CD4-positive, alpha-beta T cell treated with Interleukin-6 for 4 hours (primary cell): ENCODE measurements at places on chromosomes 11 and 22.
A peak's percentile ranks its signal among the peaks of the same experiment; 100 is the strongest.

DNA sequence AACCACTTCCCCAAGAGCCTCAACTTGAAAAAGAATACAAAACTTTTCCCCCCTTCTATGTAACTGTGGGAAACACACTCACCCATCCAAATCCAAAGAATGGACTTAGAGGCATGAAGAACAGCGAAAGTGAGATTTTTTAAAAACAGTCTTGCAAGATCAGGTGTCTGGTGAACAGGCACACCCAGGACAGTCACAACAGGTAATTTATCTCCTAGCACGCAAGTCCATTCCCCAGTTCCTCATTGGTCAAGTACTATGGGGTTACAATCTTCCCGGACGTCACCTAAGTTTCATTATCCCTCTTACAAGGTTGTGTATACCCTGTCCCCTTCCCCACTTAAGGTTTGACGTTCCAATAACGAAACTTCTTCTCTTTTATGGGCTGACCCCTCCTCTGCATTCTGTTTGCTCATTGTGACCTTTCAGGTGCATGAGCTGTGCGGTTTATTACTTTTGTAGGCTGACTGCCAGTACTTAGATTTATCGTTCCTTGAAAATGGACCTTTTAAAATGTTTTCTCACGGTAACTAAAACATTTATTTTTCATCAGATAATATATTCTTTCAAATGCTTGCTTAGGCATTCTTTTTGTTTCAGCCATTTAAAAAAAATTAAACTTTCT lies 1401.9 kb downstream of the FAM181B start:
- DNase-seq = no peak

- DNase-seq = peak; percentile 97
Measured at GRCh38 chr22:36454916-36455570, 26.4 kb downstream of the TXN2 start.

DNA sequence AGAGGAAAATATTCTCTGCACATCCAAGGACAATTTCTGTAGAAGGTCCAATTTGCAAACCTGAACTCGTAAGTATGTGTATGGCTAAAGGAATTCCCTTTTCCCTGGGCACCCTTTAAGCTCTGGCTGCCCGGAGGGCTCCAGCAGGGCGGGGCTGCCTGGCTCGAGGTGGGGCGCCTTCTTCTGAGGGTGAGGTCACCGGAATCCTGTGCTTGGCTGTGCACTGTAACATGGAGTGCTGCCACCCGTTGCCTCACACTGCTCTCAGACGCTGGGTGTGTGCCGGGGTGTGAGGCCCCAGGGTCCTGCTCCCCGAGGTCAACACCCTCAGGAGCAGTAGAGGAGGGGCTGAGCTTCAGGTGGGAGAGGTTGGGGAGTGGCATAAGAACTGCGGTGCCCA lies 61.5 kb downstream of the SYN3 start:
- no peak for DNase-seq

GRCh38 chr22:28930357-28931007 lies 47.1 kb downstream of the ZNRF3 start:
- DNase-seq = no peak

GRCh38 chr11:19436932-19437331 lies 196.2 kb upstream of the E2F8 start:
- no peak for DNase-seq

DNA sequence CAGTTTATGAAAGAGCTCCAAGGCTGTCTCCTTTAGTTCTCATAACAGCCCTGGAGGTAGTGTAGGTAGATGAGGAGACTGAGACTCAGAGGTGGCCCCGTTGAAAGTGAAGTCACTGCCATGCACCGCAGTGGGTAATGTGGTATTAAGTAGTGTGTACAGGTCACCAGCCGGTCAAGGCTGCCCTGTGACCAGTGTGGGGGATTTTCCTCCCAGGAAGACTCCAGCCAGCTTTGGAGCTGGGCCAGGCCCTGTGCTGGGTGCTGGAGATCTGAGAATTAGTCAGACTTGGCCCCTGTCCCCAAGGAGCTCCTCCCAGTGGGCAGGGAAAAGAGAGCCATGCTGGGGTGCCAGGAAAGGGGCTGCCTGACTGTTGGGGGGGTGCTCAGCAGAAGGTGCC lies 5.3 kb downstream of the OMP start:
- no peak for DNase-seq

DNA sequence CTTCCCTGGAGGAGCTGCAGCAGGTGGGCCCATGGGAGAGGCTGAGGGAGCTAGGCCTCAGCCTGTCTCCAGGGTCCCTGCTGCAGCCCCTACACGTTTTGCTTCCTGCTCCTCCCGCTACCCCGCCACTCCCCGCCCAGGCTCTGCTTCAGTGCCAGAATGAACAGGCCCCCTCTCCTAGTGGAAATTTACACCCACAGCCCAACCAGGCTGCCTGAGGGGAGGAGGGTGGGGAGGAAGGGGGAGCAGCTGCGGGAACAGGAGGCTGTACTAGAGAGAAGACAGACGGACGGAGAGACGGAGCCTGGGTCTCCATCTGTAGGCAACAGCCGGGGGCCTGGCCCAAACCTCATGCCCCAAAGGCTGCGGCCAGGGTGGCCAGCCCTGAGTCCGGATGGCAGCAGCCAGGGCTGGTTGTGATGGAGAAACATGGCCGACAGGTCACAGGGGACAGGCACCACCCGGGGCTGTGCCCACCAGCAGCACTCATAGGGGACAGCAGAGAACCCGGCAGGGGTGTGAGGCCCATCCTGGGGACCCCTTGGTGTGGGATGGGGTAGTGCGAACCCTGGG lies 20.6 kb downstream of the FLRT1 start:
- DNase-seq = no peak

DNA sequence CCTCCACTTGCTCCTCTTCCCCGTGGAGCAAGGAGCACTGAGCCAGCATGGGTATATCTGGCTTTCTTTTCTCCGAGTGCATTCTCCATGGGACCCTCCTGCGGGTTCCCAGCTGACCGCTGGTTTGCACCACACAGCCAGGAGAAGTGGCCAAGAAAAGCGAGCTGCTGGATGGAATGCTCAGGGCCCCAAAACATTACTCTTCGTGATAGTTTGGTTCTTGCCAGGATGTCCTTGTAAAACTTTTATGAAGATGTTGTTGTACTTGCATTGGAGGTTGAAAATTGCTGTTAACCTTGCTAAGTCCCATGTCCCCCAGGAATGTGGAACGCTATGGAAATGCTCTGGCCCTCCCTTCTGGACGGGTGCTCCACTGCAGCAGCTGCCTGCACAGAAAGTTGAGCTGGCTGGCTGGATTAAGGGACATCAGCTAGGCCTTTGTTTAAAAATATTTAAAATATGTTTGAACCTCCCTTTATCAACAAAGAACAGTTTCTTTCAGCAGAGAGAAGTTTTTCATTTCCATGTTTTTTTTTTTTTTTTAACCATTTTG lies 68.7 kb downstream of the ZNRF3 start:
- no peak for DNase-seq

GRCh38 chr11:131584785-131585592 lies 214.6 kb downstream of the NTM start:
- DNase-seq = no peak

DNA sequence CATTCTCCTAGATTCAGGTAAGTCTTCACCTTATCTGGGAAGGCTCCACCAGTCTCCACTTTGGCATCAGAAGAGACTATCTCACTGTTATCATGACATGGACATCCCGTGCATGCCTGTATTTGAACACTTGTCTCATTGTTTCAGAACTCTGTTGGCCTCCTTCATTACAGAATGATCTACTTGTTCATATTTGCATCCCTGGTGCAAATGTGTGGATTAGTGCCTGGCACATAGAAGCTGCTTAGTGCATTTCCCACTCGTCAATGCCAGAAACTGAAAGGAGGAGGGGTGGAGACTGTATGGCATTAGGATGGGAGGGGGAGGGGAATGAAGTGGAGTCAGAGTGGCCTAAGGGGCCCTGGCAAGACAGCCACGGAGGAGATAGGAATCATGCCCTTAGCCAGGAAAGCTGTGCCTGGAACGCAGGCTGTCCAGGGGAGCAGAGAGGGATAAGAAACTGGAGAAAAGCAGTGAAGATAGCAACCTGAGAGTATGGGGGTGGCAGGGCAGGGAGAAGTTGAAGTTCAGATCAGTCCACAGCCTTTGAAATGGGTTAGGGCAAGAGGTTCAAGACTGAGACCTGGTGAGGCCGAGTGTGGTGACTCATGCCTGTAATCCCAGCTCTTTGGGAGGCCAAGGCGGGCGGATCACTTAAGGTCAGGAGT lies 53.8 kb upstream of the CAPRIN1 start:
- no peak for DNase-seq

DNA sequence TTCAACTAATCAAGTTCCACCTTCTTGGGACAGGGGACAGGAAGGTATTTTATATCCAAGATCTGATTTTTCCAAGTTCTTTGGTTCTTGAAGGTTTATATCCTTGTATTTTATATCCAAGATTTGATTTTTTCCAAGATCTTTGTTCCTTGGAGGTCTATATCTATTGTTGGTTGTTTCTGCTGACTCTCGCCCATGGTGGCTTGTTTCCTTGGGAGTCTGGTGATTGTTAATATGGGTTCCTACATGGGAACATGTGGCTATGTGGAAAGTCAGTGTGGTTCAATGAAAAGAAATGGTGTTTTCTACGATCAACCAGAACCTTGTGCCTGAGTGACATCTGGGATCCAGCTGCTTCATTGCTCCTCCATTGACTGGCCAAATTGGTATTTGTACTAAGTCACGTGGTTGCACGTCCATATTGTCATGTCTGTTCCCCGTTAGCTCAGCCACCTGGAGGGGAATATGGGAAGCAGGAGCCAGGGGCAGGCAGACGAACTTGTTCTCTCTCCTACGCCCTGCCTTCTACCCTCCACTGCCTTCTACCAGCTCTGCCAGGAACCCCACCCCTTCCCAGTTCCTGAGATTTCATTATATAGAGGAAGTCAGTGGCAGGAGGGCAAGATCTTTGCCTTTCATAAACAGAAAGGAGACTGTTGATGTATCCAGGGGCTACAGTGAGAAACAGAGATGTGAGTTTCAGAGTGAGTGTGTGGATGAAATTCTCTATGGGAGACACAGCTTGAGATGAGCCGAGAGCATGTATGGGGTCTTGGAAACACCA lies 11.1 kb upstream of the CSF2RB start:
- no peak for DNase-seq

- peak; percentile 9 for DNase-seq
Measured at GRCh38 chr11:73140213-73141030, 1.7 kb downstream of the FCHSD2 start.

DNA sequence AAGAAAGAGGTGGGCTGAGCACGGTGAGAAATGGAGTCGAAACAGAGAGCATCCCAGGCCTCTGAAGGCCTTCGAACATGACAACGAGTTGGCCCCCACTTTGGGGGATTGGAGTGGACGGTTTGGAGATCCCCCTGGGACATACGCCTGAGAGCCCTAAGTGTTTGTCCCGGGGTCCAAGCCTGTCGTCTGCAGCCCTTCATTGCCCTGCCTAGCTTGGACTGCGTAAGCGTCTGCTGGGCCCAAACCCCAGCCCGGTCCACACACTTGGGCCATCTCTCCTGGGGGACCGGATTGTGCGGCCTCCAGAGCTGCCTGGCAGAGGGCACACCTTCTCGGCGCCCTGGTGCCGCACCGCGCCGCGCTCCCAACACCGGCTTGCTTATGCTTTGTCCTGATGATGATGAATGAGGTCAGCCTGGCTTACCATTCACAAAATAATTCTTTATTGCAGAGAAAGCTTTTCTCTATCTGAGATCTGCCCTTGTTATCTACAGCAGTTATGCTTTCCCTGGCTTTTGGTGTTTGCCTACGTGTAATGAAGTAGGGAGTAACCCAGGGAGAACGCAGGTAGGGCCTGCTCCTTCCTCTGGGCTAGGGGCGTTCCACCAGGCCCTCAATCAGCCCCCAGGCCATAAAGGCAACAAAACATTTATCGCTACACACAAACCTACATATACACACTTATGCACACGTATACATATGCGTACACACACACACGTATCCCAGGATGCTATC lies 85.9 kb upstream of the PPARA start:
- no peak for DNase-seq

DNA sequence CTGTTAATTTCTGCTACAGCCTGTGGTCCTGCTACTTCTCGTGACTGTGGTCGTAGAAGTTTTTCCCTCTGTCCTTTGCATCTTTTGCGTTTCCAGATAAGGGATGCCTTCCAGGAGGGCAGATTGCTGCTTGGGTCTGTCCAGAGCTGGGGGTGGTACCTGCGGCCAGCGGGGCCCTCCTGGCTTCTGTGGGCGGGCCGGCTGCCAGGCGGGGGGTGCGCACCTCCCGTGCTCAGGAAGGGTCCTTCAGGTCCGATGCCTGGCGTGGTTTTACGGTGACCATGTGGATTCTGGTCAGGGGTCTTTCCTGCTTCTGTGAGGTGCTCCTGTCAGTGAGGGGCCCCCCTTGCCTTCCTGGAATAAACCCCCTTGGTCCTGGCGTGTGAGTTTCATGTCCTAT lies 84.8 kb downstream of the KCNQ1 start:
- no peak for DNase-seq

- DNase-seq = no peak
Measured at GRCh38 chr11:2507212-2507901, 62.5 kb downstream of the KCNQ1 start.

DNA sequence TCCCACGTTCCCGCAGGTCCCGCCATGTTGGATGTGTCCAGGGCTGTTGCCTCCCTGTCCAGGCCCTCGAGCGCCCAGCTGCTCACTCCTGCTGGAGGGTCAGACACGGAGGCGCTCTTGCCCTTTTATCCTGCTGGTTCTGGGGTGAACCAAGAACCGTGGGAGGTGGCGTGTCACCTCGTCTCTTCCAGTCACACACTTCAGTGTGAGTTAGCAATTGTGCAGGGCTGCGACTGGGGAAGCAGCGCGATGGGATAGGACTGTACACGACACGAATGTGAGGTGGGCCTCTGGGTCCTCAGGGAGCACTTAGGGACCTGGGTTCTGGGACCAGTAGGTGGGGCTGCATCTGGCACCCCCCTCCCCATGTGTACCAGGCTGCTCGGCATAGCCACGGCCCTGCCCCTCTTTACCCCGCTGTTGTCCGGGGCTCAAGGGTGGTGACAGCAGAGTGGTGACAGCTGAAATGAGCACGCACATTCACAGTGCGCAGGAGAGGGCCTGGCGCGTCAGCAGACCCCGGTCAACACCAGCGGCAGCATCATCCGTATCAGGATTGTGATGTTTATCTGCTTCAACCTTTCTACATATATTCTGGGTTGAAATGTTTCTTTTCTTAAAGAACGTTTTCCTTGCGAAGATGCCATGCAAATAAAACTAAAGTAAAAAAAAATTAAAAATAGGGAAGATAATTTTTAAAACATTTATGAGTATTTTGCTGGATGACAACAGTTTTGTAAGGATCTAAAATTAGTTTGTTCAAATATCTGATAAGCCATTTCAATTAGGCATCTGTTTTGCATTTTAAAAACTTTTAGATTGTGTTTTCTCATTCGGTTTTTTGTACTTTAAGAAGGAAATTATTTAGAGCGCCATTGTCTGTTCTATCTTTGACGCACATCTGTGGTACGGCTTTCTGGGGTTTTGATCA lies 210.7 kb downstream of the TBC1D22A start:
- DNase-seq = no peak
